ENCODE measurements at places on chromosomes 7 and 10. TPM values are rescaled to one million over a fixed set of nuclear protein-coding genes. Genes with fewer than 3 reads are reported as not detected.

DNA sequence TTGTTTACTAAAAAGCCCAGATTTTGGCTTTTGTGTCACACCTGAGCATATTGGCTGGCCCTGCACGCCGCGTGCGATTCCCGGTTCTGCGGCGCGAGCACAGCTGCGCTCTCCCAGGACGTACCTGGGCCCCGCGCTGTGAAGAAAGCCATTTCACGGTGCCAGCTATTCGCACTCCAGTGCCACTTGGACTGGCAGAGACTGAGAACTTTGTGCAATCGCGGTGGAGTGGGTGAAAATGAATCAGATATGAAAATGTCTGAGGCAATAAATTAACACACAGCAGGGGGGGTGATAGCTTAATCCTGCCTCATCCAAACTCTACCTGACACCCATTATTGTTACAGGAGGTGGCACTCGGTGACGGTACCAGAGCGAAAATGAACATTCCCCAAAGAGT, 330.1 kb upstream of the MGMT start:
- DNase-seq = no peak

GRCh38 chr7:127153315-127153714, 99.4 kb downstream of the GRM8 start:
- DNase-seq = no peak

DNA sequence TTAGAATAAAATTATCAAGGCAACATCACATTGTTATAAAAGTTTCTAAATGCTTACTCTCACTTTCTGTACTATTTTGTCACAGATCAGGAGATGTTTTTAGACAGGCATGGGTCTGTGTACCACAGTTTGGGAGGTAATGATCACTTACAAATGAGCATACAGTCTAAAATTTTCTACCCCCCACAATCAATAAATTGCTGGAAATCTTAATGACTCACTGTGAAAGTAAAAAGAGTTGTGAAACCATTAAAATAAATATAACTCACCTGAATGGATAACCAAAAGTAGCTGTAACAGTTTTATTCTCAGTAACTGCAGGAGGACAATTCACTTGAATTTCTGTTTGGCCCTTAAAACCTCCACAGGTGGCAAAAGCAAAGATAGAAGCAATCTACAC, 13.2 kb downstream of the SYPL1 start:
- no peak for DNase-seq

GRCh38 chr10:62960416-62960815, 144.2 kb upstream of the EGR2 start:
- DNase-seq = no peak

CRPPA gene
- 4.4 TPM for polyA plus RNA-seq

ABCC2 gene
- polyA plus RNA-seq = 0.75 TPM
